Mammary epithelial cell (primary cell): ENCODE measurements at places on chromosomes 3 and 15.
A peak's percentile ranks its signal among the peaks of the same experiment; 100 is the strongest.

GRCh38 chr15:69055251-69055650 is 40.8 kb downstream of the NOX5 start:
- DNase-seq, result no peak

DNA sequence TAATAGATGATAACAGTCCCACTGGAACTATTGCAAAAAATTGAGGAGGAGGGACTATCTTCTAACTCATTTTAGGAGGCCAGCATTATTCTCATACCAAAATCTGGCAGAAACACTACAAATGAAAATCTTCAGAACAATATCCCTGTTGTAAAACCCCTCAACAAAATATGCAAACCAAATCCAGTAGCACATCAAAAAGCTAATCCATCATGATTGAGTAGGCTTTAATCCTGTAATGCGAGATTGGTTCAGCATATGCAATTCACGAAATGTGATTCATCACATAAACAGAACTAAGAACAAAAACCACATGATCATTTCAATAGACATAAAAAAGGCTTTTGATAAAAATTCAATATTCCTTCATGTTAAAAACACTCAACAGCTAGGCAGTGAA is 23.9 kb upstream of the PLSCR2 start:
- no peak for DNase-seq

DNA sequence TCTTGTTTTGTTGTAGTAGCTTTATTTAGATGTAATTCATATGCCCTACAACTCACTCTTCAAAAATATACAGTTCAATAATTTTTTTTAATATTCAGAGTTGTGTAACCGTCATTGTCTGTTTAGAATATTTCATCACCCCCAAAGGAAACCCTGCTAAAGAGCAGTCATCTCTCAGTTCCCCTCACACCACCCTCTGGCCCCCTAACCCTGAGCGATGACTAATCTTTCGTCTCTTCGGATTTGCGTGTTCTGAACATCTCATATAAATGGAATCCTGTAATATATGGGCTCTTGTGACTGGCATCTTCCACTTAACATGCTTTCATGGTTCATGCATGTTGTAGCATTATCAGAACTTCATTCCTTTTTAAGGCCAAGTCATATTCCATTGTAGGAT is 183.8 kb downstream of the ATG7 start:
- DNase-seq, result no peak

DNA sequence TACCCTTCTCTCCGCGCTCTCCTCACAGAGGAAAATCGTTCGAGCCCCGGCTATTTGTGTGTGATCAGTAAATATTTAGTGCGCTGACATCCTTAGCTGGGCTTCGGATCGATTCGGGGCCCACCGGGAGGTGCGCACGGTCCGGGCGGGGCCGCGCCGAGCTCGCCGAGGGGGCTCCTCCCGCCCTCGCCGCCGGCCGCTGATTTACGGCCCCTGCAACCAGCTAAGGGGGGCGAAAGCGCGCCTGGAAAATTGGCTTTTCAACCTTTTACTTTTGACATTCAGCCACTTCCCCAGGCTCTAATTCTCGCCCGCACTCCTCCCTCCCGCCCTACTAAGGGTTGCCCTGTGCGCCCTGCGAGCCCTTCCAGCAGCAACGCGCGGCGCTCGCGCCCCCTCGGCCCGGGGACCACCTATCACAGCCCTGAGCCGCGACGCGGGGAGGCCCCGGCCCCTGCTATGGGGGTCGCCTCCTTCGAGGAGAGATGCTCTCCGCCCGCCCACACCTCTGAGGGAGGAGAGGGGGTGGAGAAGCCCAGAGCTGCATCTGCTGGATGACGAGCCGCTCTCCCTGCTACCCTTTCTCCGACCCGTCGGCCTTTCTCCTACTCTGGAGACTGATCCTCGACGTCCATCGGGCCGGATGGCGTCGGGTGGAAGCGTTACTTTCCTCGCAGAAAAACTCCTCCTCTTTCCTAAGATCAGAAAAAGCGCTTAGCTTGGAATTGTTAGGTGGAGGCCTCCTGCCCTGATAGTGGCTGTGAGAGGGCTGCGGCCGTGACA is 7.8 kb upstream of the NR2F2 start:
- no peak for DNase-seq

- peak; percentile 90 for DNase-seq
Measured at GRCh38 chr15:39502082-39502447, 78.8 kb upstream of the THBS1 start.

- DNase-seq, result no peak
Measured at GRCh38 chr15:66877477-66878271, 175.6 kb downstream of the SMAD6 start.

GRCh38 chr3:147407498-147408187 is 1.3 kb upstream of the ZIC4 start:
- no peak for DNase-seq

DNA sequence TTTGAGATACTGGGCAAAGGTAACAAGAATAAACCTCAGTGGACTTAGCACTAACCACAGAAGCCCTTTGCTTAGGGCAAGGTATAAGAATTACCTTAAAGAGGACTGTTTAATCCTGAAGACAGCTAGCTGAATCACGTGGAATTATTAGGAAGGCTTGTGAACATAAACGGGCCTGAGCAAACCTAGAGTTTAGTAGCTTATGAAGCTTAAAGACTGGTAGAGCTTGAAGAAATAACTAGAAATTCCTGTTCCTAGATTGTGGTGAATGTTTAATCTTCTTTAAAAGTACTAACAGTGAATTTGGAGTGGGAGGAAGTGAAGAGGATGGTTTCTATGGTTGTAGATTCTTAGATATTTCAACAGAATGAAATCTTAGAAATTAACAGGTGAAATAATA is 428.9 kb upstream of the THRB start:
- DNase-seq, result no peak
